Stimulated activated CD8-positive, alpha-beta memory T cell treated with anti-CD3 and anti-CD28 coated beads, Interleukin-4, amount 100 ng/mL, for 48 hours (primary cell): ENCODE measurements at places on chromosomes 3 and 15.

DNA sequence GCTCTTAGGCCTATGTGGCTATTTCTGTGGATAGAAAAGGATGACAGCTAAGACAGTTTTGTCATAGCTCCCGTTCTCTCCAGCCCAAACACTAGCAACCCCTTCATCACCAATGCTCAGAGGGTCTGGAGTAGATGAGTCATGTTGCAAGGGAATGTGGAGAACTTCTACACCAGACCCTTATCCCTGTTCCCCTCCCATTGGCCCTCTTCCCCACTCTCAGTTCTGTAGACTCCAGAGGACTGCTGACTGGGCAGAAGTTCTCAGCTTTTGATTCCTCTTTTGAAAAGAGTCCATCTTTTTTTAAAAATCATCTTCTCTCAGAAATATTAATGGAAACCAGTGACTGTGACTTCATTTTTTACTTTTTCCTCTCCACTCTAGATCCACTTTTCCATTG is 2.4 kb upstream of the MYZAP start:
- no peak for DNase-seq

DNA sequence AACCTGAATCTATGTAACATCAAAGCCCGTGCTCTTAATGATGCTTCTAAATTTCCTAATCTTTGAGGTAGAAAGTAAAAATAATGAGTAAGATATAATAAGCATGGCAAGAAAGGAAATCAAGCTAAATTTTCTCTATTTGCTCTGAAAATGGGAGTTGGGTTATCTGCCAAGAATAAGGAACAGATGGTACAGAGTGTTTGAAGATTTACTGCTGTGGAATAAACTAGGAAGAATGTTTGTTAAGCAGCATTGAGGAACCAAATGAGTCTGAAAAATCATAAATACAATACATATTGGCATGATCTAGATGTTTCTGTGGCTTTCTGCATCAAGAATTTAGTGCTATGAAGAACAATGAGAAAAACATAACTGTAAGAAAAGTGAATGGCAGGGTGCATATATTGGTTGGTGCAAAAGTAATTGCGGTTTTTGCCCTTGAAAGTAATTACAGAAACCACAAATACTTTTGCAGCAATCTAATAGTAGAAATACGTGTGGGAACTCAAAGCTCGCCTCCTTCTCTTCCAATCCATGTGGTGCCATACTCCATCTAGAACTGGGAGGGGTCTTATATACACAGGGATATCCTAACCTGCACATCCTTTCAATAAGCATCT is 87.6 kb downstream of the SUCNR1 start:
- no peak for DNase-seq

DNA sequence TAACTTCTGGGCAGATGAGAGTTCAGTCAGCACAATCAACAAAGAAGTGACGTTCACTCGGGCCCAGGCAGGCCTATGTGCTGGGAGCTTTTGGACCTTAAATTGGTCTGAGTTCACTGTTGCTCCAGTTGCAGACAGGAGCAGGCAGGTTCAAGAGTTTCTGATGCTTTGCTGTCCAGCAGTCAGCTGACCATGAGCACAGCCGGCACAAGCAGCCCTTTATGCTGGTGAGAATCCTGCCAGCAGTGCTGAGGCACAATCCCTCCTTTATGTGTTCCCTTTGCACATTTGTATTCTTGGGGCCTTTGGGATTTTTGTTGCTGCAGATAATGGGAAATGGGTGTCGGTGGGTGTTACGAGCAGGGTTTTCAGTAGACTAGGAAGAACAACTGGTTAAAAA is 81.2 kb upstream of the GOLGA8J start:
- no peak for DNase-seq

- DNase-seq: no peak
Measured at GRCh38 chr15:69018951-69019350, 4.5 kb downstream of the NOX5 start.

DNA sequence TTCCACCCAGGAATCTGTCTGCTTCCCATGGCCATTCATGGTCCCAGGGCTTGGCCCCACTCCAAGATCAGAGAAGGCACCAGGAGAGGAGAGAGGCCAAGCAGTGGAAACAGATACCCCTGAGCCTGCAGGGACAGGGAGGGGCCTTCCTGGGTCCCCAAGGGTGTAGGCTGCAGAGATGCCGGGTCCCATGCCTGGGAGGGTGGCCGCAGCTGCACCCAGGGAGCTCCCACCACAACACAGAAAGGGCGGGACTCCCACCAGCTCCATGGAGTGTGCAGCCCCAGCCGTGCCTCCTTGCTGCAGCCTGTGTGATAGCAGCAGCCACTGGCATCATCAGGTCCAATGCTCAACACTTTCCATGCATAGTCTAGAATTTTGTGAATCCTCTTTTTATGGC is 331.5 kb downstream of the UACA start:
- no peak for DNase-seq

DNA sequence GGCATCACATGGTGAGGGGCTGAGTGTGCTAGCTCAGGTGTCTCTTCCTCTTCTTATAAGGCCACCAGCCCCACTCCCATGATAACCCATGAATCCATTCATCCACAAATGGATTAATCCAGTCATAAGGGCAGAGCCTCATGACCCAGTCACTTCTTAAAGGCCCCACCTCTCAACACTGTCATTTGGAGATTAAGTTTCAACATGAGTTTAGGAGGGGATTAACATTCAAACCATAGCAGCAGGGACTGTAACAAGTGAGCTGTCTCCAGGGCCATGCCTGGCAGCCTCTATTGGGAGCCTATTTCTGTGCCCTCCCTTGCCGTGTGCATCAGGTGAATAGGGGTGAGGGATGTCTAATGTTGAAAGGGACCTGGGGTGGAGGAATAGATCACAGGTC is 77.5 kb downstream of the CHRD start:
- no peak for DNase-seq

DNA sequence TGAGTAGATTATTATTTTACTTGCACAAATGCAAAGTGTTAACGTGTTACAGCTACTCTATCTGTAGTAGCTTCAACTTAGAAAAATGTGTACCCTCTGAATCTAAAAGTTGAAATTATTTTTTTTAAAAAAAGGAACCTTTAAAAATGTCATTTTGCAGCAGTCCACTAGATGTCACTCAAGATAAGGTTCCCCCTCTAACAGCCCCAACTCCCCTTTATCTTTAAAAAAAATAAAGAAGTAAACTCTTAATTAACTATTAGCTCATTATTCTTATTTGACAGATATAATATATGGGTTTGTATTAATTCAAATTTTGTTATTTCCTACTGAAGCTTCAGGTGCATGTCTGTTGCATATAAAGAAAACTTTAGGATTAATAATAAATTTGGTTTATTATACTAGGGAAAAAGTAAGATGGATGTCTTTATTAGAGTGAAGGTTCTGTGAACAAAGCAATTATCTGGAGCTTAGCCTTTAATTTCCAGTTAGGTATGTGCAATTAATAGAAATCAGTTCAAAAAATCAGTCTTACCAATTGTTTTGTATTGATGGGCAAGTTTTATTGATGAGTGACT is 288.5 kb downstream of the VGLL3 start:
- DNase-seq: no peak

GRCh38 chr15:27742751-27743477 is 356.2 kb downstream of the OCA2 start:
- DNase-seq: no peak

DNA sequence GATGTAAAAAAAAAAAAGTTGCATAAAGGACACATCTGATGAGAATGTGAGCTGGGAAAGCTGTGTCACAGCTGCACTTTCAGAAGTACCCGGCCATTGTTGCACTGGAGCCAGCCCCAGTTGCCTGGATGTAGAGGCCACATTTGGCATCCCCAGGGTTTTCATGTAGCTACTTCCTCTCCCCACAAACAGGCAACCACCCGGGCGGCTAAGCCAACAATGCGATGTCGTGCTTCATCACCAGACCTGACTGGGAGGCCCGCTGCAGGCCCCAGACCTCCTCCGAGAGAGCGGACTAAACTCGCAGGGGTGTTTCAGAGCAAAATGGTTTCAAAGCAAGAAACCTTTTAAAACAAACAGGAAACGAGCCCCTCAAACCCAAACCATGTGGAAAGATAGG is 142.3 kb downstream of the TMCO5A start:
- no peak for DNase-seq

DNA sequence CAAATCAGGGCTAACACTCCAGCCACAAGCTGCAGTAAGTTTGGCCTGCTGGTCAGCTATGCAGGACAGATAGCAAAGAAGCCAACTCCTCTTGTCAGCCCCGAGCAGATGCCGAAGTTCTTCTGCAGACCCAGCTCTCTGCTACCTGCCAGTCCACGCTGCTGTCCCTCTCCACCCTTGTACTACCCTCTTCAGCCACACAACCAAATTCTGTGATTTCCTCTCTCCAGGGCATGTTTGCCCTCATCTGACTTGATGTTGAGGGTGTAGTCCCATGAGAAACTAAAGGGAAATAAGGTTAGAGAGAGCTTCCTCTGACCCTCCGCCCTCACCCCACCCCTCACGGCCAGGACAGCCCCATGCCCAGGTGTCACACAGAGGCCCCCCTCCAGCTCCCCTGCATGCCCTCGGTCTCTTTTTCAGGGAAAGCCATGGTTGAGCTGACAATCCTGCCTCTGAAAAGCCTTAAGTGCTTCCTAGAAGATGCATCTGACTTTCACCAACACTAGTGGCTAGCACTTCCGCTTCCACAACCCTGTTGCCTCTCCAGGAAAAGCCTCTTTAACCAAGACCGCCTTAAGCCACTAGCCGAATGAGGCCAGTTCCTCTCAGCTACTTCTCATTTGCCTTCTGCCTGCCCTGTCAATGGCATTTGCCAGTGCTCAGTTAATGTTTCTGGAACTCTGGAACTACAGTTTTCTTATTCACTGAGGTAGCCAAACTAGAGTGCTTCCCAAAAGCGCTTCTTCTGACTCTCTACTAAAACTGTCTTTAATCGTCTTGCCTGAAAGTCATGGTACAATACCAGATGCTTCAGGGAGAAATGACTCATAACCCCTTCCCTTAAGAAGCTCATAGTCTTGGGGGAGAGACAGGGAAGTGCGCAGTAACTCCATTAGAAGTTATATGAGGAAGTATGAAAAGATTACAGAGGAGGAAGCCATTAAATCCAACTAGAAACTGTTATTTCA is 300.4 kb upstream of the STT3B start:
- no peak for DNase-seq

GRCh38 chr3:38960953-38961622 is 90.7 kb downstream of the SCN11A start:
- peak; percentile 45 for DNase-seq

DNA sequence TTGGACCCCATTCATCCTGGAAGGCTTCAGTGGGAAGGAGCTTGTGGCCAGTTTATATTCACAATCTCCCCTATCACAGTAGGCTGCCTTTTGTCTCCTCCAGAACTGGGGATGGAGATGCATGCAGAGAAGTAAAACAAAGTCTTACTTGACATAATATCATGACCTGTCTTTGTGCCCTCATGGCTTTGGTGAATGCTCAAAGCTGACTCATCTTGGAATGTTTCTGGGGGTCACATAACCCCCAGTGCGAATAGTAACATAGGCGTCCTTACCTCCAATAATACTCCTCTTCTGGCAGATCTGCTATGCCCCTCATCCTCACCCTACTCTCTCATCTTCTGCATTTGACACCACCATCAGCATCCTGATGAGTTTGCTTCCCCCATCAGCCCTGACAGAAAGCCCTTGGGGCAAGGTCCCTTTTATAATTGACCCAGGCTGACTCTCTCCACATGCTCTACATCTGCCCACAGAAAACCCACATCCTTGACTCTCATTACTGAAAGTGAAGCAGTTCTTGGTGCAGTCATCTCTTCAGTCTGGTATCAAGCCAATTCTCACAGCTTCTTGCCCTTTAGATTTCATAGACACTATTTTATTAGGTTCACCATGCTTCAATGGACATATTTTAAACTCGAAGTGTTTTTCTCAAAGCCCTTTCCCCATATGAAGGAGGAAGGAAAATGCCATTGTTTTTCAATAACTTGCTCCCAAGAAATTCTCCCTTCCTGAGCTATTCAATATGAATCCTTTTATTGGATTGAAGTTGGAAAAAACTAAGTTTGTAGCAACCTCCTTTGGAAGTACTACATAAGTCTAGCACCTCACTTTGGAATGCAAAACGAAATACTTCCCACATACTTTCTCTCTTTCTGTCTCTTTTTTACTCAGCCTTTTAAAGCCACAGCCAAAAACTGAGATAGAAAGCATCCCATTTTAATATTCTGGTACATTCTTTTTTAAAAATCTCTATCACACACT is 36.6 kb downstream of the OSTN start:
- DNase-seq: no peak

DNA sequence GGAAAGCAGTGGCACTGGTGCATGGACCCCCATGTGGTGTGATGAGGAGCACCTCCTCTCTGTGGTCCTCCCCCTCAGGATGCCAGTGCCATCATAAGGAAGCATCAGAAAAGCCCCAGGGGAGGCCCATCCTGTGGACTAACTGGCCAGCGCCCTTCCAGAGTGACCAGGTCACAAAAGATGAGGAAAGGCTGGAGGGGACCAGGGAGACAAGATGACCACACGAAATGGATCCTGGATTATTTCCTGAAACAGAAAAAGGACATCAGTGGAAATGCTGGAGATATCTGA is 56.4 kb downstream of the TPRA1 start:
- DNase-seq: no peak

DNA sequence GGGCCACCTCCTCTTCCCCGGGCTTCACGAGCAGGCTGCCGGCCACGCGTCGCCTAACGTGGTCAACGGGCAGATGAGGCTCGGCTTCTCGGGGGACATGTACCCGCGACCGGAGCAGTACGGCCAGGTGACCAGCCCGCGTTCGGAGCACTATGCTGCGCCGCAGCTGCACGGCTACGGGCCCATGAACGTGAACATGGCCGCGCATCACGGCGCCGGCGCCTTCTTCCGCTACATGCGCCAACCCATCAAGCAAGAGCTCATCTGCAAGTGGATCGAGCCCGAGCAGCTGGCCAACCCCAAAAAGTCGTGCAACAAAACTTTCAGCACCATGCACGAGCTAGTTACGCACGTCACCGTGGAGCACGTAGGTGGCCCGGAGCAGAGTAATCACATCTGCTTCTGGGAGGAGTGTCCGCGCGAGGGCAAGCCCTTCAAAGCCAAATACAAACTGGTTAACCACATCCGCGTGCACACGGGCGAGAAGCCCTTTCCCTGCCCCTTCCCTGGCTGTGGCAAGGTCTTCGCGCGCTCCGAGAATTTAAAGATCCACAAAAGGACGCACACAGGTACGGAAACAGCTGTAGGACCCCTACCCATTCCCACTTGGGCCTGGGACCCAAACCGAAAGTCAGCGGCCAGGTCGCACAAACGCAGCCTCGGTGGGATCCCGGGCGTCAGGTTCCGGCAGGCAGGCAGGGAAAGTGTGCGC is 1.5 kb downstream of the ZIC1 start:
- DNase-seq: no peak

- no peak for DNase-seq
Measured at GRCh38 chr15:25332306-25332705, 106.5 kb downstream of the UBE3A start.

DNA sequence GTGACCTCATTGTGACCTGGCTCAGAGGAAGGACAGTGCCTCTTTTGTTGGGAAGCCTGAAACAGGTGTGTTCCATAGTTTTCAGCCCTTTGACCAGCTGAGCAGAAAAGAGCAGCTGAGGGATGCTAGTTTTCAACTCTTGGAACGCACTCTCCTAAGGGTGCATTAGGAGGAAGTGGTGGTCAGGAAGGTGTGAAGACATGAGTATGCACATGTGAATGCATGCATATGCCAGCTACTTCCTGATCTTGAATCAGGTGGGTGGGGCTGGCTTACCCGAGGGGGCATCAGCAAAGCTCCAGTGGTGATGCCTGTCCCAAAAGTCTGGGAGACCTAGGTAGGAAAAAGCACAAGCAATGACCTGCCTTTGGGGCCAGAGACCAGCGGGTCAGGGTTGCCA is 23.3 kb upstream of the CEMIP start:
- no peak for DNase-seq

- DNase-seq: no peak
Measured at GRCh38 chr15:90599644-90600043, 69.9 kb downstream of the CRTC3 start.

- no peak for DNase-seq
Measured at GRCh38 chr15:89724621-89725020, 26.4 kb downstream of the MESP1 start.
